ENCODE measurements at places on chromosomes 11 and 22.
A peak's percentile ranks its signal among the peaks of the same experiment; 100 is the strongest.

DNA sequence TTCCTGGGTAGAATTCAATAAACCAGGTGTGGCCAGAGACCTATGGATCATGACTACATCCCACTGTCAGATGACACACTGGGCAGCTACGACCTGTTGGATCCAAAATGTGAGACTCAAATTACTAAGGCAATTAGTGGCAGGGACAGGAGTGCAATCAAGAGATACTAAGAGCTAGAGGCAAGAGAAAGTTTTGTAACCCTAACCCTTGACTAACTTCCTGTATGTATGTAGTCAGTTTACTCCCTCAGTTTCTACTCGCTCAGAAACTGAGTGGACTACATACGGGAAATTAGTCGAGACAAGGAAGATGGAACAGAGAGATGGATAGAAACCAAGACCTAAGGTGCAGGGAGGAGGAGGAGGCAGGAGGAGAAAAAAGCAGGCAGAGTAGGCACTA is 2.7 kb downstream of the CYB5R2 start:
- H3K27ac ChIP-seq = no peak overlapping the region
- H3K4me1 ChIP-seq = peaks cover 34% of the 10 kb centered on the region
- no peak for DNase-seq
- H3K36me3 ChIP-seq = no peaks in the 10 kb centered on the region
- no peaks in the 10 kb centered on the region for H3K27me3 ChIP-seq

DNA sequence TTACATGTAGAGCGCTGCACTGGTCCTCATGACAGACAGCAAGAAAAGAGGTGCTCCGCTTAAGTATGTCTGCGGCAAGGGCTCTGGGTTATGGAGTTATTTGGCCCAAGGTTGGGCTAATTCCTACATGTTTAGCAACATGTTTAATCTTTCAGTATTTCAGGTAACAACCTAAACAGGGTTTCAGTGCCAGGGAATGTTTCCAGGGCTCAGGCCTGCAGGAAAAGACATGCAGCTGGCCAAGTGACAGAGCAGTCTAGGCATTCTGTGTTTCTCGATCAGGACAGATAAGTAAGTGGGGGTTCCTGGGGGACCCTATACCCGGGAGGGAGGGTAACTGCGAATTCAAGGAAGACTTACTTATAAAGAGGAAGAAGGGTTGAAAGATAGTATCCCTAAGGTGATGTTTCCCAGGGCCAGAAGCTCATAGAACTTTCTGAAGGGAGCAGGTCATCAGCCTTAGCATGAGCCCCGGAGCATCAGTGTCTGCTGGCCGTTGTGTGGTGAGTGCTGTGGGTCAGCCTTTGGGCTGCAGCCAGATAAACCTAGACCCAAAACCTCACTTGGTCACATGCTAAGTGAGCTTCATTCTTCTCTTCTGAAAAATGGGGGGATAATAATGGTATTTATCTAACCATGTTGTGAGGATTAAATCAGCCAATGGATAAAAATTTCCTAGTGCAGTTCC is 18.4 kb downstream of the KCNJ5 start:
- H3K4me1 ChIP-seq = peaks cover 52% of the 10 kb centered on the region
- no peaks in the 10 kb centered on the region for H3K27me3 ChIP-seq
- no peak for DNase-seq

DNA sequence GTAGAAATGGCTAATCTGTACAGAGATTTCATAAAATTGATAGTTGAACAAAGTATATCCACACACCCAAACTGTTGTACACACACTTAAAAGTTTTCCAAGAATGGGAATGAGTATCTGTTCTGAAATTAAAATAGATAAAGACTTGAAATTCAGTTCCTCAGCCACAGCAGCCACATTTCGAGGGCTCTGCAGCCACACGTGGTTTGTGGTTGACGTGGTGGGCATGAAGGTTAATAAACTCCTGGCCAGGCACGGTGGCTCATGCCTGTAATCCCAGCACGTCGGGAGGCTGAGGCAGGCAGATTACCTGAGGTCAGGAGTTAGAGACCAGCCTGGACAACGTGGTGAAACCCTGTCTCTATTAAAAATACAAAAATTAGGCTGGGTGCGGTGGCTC is 24.0 kb downstream of the TPST2 start:
- H3K36me3 ChIP-seq = no peaks in the 10 kb centered on the region
- no peak overlapping the region for H3K4me3 ChIP-seq
- no peak for DNase-seq

DNA sequence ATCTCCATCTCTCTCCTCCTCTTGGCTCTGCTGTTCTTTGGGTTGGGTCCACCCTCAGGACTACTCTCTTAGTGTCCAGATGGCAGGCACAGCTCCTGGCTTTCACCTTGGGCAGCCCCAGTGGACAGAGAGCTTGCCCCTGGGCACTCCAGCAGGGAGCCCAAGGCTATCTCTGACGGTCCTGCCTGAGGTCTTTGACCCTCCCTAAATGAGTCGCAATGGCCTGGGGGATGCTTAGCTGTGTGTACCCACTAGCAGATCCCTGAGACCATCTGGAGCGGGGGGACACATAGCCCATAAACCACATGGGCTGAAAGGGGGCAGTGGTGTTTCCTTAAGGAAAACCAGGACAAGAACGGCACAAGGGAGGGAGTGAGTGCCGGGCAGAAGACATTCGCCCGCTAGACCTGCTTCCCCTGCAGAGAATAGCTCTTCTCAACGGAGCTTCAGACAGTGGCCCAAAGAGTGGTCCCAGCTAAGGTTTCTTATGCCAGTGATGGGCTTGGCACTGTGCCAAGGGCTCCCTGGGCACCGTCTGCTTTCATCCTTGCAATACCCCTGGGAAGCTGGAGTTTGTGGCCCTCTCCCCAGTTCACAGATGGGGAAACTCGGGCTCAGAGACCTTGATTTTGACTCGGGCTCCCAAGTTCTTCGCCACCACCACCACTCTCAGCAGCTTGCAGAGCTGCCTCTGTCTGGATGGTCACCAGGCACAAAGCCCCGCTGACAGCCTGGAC is 53.9 kb upstream of the ANO1 start:
- no peak overlapping the region for H3K4me3 ChIP-seq
- H3K36me3 ChIP-seq = no peaks in the 10 kb centered on the region
- no peak for DNase-seq
- no peaks in the 10 kb centered on the region for H3K4me1 ChIP-seq

DNA sequence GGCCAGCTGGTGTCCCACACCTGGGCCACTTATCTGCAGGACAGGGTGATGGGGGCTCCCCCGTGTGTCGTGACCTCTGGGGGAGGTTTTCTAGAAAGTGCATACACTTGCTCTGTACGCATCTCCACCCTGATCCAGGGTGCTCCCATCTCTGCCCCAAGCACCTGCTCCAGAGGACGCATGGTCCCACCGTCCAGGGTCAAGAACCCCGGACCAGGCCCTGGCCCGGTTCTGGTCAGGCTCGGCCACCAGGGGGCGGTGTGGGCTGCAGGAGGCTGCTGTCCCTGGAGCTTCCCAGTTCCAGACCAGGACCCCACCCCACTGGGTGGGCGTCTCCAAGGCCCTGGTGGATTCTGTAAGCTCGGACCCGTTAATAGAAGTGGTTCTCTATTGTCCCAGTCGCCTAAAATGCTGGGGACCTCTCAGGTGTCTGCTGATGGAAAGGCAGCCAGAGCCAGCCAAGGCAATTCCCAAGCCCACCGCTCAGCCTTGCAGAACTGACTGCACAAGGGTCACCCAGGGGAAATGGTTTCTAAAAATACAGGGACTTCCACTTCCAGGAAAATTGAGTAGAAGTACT is 34.7 kb upstream of the SEPTIN5 start:
- H3K36me3 ChIP-seq = no peaks in the 10 kb centered on the region
- no peak for DNase-seq
- no peaks in the 10 kb centered on the region for H3K4me1 ChIP-seq
- no peaks in the 10 kb centered on the region for H3K27me3 ChIP-seq
- no peak overlapping the region for H3K4me3 ChIP-seq

DNA sequence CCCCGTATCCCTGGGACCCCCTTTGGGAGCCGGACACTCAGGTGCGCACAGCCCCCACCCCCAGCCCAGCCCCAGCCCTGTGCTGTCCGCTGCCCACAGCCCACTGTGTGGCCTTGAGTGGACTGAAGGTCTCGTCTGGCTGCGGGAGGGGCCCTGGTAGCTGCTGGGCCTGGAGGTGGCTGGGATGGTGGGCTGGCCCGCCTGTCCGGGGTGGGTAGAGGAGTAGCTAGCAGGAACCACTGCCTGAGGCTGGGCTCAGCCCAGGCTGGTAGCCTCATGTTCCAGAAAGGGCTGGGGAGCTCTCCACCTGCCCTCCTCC is 4.6 kb upstream of the MUC6 start:
- no peaks in the 10 kb centered on the region for H3K36me3 ChIP-seq
- no peak for DNase-seq
- H3K27me3 ChIP-seq = no peaks in the 10 kb centered on the region
- H3K4me3 ChIP-seq = no peak overlapping the region

DNA sequence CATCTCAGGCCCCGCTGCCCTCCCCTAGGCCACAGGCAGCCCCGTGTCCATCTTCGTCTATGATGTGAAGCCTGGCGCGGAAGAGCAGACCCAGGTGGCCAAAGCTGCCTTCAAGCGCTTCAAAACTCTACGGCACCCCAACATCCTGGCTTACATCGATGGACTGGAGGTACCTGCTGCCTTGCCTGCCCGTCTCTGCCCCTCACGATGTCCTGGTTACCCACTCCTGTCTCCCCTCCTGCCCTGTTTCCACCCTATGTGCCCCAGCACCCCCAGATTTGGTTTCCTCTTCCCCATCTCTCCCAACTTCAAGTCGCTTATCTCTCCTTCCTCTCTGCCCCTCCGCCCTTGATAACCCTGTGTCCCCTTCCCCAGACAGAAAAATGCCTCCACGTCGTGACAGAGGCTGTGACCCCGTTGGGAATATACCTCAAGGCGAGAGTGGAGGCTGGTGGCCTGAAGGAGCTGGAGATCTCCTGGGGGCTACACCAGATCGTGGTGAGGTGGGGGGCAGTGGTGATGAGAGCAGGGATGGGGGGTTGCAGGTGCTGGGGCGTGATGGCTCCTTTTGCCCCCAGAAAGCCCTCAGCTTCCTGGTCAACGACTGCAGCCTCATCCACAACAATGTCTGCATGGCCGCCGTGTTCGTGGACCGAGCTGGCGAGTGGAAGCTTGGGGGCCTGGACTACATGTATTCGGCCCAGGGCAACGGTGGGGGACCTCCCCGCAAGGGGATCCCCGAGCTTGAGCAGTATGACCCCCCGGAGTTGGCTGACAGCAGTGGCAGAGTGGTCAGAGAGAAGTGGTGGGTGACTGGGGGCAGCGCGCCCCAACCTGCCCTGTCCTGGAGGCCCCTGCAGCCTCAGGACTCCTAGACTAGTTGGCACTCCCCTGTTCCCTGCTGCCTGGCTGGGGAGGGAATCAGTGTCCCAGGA is 930 bp downstream of the SCYL1 start:
- peak overlapping the region; percentile 88 for H3K4me3 ChIP-seq
- peaks cover 28% of the 10 kb centered on the region for H3K36me3 ChIP-seq
- H3K27ac ChIP-seq = peak overlapping the region; percentile 85
- DNase-seq = no peak
- H3K27me3 ChIP-seq = no peaks in the 10 kb centered on the region
- peaks cover 20% of the 10 kb centered on the region for H3K4me1 ChIP-seq

- H3K4me1 ChIP-seq = peaks cover 13% of the 10 kb centered on the region
- H3K4me3 ChIP-seq = no peak overlapping the region
- DNase-seq = no peak
These were observed 45.4 kb downstream of the AAMDC start for GRCh38 chr11:77866336-77866735.

DNA sequence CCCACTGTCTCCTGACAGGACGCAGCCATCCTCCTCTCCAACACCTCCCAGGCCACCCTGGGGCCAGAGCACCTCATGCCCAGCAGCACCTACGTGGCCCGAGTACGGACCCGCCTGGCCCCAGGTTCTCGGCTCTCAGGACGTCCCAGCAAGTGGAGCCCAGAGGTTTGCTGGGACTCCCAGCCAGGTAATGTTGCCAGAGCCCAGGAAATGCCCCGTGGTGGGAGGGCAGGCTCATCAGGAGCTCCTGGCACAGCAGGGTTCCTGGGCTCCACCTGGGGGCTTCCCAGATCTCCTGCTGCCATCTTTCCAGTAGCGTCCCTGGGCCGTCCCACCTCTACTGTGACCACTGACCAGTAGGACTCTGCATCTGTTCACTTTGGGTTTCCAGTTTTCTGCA is 16.2 kb downstream of the CSF2RB start:
- H3K4me1 ChIP-seq = no peaks in the 10 kb centered on the region
- H3K27me3 ChIP-seq = no peaks in the 10 kb centered on the region
- no peak for DNase-seq
- H3K4me3 ChIP-seq = no peak overlapping the region
- no peak overlapping the region for H3K27ac ChIP-seq

DNA sequence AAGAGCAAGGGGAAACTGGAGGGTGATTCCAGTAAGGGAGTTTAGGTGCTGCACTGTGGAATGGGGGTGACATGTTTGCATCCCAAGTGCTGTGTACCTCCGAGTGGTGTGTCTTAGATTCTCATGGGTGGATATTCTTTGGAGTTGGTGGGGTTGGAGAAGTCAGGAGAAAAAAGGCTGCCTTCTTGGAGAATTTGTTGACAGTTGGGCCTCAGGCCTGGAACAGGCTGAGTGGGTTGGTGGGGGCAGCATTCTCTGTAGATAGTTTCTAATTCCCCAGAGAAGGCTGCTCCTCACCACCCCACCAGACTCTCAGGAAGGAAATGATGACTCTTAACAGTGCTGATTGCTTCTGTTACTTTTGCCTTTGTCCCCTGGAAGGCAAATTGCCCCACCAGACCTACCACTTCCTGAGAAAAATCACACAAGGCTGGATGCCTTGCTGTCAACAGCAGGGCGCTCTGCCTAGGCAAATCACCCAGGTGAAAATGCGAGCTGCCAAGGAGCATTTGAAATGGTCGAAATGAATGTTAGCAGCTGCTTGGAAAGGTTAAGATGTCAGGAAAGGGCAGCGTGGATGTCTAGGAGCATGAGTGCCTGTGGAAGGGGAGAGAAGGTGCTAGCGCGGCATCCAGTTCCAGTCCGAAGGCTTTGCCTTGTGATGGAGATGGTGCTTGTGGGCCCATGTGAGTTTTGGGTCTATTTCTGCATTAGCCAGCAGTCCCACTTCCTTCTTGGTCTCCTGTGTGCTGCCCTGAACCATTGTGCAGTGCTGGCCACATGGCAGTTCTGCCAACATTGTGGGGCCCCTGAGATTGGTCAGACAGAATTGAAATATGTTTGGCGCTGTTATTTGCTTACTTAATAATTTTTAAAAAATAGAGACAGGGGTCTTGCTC is 29.7 kb upstream of the SORL1-AS1 start:
- no peaks in the 10 kb centered on the region for H3K36me3 ChIP-seq
- H3K4me3 ChIP-seq = no peak overlapping the region
- H3K27me3 ChIP-seq = no peaks in the 10 kb centered on the region
- H3K27ac ChIP-seq = no peak overlapping the region
- DNase-seq = no peak

DNA sequence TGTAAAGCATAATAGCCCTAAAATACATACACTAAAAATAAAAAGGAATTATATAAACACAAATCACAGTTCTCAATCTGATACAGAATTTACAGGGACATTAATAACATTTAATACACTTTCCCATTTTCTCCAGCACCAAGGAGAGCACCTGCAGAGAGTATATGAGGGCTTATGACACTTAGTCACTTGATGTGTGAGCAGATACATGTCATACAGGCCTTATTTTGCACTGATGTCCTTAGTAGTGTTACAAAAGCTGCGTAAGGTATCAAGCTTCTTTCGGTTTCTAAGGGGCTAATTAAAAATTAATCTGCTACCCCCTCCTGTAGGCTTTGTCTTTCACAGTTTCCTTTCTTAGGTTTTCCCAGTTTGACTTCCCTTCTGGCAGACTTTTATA is 61.3 kb downstream of the TRIM44 start:
- no peak overlapping the region for H3K27ac ChIP-seq
- no peak overlapping the region for H3K4me3 ChIP-seq
- H3K36me3 ChIP-seq = peaks cover 18% of the 10 kb centered on the region
- no peak for DNase-seq
